ENCODE measurements at places on chromosomes 12 and 14. TPM values are rescaled to one million over a fixed set of nuclear protein-coding genes. Genes with fewer than 3 reads are reported as not detected.

GRCh38 chr14:45698462-45699134 is 445.6 kb upstream of the MIS18BP1 start:
- DNase-seq, result no peak
- H3K4me1 ChIP-seq, result peaks cover 13% of the 10 kb centered on the region
- no peak overlapping the region for H3K27ac ChIP-seq
- H3K4me3 ChIP-seq, result no peak overlapping the region

DNA sequence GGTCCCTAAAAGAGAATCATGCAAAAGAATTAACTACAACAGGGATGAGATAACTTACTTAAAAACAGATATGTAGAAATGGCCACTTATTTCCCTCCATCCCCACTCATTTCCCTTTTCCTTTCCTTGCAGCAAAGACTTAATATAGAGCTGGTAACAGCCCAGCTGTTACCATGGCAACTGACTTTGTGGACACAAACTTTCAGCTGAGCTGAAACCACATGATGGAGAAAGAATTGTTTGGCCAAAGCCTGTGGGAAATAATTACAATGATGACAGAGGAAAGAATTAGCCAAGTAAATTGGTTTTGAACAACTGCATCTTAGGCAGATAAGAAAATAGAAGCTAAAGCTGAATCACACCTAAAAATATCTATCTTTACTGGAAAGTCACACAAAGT is 364.9 kb downstream of the GALC start:
- H3K27ac ChIP-seq, result no peak overlapping the region
- no peak for DNase-seq
- no peaks in the 10 kb centered on the region for H3K4me1 ChIP-seq
- no peaks in the 10 kb centered on the region for H3K36me3 ChIP-seq
- no peaks in the 10 kb centered on the region for H3K27me3 ChIP-seq

Gene INSM2
- total RNA-seq, result not detected

DNA sequence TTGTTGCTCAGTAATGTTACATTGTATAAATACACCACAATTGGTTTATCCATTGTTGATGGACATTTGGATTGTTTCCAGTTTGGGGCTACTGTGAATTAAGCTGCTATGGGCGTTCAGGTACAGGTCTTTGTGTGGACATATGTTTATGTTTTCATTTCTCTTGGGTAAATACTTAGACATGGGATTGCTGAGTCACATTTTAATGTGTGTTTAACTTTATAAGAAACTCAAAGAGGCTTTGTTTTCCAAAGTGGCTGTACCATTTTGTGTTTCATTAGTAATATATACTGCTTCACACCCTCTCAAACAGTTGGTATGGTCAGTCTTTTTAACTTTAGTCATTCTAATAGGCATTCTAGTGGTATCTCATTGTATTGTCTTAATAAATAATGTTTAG is 225.0 kb downstream of the SPTSSA start:
- H3K4me3 ChIP-seq, result no peak overlapping the region
- no peaks in the 10 kb centered on the region for H3K36me3 ChIP-seq
- peaks cover 3% of the 10 kb centered on the region for H3K27me3 ChIP-seq
- H3K27ac ChIP-seq, result no peak overlapping the region
- no peak for DNase-seq

Gene UBE3B
- total RNA-seq, result 39.1 TPM

- no peaks in the 10 kb centered on the region for H3K27me3 ChIP-seq
- DNase-seq, result no peak
- H3K4me1 ChIP-seq, result no peaks in the 10 kb centered on the region
- no peaks in the 10 kb centered on the region for H3K36me3 ChIP-seq
Measured at GRCh38 chr14:33510063-33510481, 440.8 kb downstream of the EGLN3 start.

Gene FAM181A
- total RNA-seq, result 3.5 TPM

DNA sequence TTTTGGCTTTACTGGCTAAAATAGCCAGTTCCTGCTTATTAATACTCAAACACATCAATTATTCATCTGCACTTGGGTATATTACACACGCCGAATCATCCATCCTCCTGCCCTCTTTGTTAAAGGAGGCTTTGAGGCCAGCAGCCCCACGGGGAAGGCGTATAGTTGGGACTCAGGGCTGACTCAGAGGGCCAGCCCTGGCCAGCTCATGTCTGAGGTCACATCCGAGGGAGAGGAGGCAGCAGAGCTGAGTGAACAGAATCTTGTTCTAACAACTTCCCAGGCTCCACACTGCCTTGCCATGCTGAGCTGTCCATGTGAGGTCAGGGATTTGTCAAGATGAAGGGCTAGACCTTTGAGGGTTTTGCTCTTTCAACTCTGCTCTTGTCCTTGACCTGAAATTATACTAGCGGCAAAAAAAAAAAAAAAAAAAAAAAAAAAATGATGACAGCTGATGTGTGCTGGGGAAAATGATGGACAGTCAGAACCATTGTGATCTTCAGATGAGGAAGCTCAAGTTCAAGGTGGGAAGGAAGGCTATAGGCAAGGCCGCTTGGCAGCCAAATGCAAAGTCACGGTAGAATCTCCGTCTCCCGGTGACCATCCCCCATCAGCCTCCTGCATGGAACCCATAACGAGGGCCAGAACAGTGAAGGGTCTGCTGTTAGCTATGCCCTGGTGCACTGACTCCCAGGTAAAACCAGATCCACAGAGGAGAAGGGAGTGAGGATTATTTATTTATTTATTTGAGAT is 12.5 kb upstream of the MARK3 start:
- H3K36me3 ChIP-seq, result no peaks in the 10 kb centered on the region
- DNase-seq, result no peak
- no peaks in the 10 kb centered on the region for H3K27me3 ChIP-seq
- no peak overlapping the region for H3K4me3 ChIP-seq
- H3K27ac ChIP-seq, result no peak overlapping the region

Gene GPR162
- total RNA-seq, result 17.1 TPM

DNA sequence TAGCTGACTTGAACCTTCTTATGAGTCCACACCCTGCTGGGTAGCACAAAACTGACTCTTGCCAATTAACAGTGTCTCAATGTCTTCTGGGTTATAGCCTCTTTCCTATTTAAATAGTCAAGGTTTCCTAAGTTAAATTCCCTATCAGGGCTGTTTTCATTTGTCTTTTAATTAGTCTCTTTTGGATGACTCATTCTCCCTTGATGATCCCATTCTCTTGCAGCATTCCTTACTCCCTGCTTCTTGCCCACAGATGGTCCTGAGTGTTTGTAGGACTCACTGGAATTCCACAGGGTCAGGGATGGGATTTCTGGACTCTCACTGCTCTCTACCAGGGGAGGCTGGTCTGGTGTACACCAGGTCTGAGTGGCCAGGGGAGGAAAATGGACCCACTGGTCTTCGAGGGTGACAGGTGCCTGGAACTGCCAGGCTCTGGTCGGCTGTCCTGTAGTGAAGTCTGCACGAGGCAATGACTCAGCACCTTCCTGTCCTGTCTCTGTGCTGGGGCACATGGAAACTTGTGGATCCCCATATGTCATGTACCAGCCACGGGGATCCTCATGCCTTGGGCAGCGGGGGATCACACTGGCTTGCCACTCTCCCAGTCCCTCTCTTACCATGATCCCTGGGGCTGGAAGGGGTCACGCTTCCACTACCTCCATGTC is 236.5 kb upstream of the PELI2 start:
- H3K36me3 ChIP-seq, result no peaks in the 10 kb centered on the region
- no peaks in the 10 kb centered on the region for H3K27me3 ChIP-seq
- no peak for DNase-seq
- H3K4me3 ChIP-seq, result no peak overlapping the region
- no peaks in the 10 kb centered on the region for H3K4me1 ChIP-seq
- no peak overlapping the region for H3K27ac ChIP-seq

DNA sequence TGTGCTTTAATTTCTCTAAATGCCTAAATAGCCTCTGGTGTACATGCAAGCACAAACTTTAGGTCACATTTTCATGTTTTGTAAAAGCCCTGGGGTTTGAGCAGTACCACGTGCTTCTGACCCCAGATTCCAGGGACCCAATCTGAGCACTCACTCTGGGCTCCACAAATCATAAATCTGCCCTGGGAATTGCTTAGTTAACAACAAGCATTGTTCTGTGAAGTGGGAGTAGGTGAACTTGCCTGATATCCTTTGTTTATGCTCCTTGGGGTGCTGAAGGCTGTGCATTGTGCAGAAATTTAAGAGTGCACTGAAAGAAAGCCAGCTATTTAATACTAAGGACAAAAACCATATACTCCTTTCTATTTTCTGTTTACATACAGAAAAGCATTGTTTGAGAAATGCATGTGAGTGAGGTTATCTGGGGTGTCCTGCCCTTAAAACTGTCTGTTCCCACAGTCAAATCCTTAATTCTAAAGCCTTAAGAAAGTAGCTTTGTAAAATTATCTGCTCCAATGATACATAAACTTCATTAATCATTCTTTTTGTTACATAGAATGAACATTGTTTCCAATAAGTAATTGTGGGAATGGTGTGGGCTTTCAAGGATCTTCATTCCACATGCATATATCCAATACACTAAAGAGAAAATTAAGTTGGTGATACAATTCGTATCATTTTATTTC is 258.6 kb upstream of the NPAS3 start:
- no peak overlapping the region for H3K4me3 ChIP-seq
- no peaks in the 10 kb centered on the region for H3K27me3 ChIP-seq
- no peak for DNase-seq
- no peaks in the 10 kb centered on the region for H3K4me1 ChIP-seq
- H3K27ac ChIP-seq, result no peak overlapping the region

Gene VIPAS39
- total RNA-seq, result 14.5 TPM

GRCh38 chr12:52498946-52499345 is 5.9 kb upstream of the KRT6A start:
- peaks cover 19% of the 10 kb centered on the region for H3K4me1 ChIP-seq
- H3K27ac ChIP-seq, result no peak overlapping the region
- DNase-seq, result no peak
- no peak overlapping the region for H3K4me3 ChIP-seq
- peaks cover 3% of the 10 kb centered on the region for H3K27me3 ChIP-seq

GRCh38 chr14:32993921-32994320 is 55.2 kb downstream of the NPAS3 start:
- no peaks in the 10 kb centered on the region for H3K27me3 ChIP-seq
- no peaks in the 10 kb centered on the region for H3K4me1 ChIP-seq
- H3K36me3 ChIP-seq, result no peaks in the 10 kb centered on the region
- H3K27ac ChIP-seq, result no peak overlapping the region
- no peak for DNase-seq

Gene GLS2
- total RNA-seq, result 5.5 TPM

DNA sequence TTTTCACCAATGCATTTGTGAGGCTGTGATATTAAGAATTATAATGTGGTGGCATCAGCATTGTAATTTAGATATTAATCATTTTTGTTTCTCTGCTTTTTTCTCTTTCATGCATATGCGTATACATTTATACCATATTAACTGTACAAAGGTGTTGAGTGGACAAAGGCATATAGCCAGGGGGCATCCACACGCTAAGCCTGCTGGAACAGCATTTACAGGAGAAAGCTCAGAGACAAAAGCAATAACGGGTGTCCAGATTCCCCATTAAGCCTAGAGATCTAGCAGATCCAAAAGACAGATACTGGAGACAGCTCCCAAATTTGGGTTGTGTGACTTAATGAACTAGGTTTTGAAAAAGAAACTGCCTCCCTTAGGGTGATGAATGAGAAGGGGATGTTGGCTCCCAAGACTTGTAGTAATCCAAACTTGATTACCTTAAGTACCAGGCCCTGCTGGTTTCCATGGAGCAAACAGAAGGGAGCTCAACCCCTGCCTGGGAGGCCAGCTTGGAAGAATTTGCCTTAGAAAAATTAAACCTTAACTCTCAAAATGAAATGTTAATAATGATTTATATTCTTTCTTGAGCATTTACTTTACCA is 181.9 kb downstream of the SLC6A15 start:
- H3K4me1 ChIP-seq, result no peaks in the 10 kb centered on the region
- no peak overlapping the region for H3K27ac ChIP-seq
- DNase-seq, result no peak
- no peaks in the 10 kb centered on the region for H3K27me3 ChIP-seq
- no peaks in the 10 kb centered on the region for H3K36me3 ChIP-seq

DNA sequence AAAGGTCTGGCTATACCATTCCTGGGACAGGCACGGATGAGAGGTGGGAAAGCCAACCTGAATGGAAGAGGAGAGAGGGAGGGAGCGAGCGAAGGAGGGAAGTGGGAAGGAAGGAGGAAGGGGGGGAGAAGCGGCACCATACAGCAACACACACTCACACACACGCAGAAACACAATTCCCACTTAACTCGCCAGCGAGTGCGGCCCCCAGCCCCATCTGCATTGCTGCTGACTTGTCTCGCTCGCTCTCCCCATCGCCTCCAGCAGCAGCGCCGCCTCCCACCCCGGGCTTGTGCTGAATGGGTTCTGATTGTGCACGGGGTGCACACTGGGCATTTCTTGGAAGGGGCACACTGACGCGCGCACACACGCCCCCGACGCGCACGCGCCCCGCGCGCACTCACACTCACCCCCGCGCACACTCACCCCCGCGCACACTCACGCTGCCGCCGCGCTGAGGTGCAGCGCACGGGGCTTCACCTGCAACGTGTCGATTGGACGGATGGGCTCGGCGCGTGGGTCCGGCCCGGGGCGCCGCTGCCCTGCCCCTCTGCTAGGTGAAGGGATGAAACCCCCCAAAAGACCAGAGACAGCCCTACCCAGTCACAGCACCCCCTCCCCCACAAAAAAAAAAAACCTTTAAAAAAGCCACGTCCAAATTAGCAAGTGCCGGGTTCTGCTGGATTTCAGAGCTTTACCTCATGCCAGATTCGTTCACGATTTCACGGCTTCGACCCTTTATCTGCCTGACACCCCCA is 685 bp downstream of the GRIN2B start:
- no peak for DNase-seq
- no peaks in the 10 kb centered on the region for H3K36me3 ChIP-seq
- no peaks in the 10 kb centered on the region for H3K4me1 ChIP-seq
- peak overlapping the region; percentile 31 for H3K4me3 ChIP-seq
- peaks cover 58% of the 10 kb centered on the region for H3K27me3 ChIP-seq

Gene NID2
- 17.9 TPM for total RNA-seq

DNA sequence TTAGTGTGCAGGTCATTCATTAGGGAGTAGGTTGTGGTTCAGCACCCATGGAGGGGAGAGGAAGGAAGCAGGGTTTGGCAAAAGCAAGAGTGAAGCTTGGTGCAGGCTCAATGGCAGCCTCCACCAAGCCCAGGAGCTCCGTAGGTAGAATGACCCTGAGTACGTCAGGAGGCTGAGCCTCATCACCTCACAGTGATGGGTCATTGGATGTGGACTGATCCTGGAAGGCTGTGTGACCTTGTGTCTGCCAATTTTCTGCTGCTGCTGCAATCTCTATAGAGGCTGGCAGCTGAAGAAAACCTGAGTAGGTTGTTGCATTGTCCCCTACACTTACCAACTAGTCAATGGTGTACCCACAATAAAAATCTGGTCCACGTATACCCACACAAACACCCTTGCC is 173.1 kb downstream of the ASCL1 start:
- no peak overlapping the region for H3K27ac ChIP-seq
- DNase-seq, result no peak
- H3K36me3 ChIP-seq, result no peaks in the 10 kb centered on the region
- no peak overlapping the region for H3K4me3 ChIP-seq
- H3K4me1 ChIP-seq, result no peaks in the 10 kb centered on the region

DNA sequence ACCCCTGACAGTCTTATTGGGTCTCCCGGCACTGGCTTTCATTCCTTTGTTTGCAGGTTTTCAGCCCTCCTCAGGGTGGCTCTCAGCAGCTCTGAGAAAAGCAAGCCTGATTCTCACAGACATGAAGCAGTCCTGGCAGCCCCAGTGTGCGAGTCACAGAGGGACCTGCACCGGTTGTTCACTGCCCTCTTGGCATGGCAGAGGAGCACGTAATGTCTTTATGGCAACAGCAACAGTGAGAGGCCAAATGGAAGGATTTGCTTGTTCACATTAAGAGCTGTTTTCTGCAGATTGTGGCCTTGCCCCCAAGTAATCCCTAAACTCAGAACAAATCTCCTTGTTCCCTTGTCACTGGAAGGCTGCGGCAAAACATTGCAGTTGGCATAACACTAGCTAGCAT is 3.4 kb downstream of the KCNA5 start:
- no peak overlapping the region for H3K27ac ChIP-seq
- peaks cover 54% of the 10 kb centered on the region for H3K27me3 ChIP-seq
- no peak for DNase-seq
- H3K36me3 ChIP-seq, result no peaks in the 10 kb centered on the region
